CD4-positive, alpha-beta T cell treated with Interleukin-17A for 4 hours (primary cell): ENCODE measurements at places on chromosomes 6 and 20.

GRCh38 chr20:50558483-50558925 lies 48.3 kb downstream of the PTPN1 start:
- no peak for DNase-seq

DNA sequence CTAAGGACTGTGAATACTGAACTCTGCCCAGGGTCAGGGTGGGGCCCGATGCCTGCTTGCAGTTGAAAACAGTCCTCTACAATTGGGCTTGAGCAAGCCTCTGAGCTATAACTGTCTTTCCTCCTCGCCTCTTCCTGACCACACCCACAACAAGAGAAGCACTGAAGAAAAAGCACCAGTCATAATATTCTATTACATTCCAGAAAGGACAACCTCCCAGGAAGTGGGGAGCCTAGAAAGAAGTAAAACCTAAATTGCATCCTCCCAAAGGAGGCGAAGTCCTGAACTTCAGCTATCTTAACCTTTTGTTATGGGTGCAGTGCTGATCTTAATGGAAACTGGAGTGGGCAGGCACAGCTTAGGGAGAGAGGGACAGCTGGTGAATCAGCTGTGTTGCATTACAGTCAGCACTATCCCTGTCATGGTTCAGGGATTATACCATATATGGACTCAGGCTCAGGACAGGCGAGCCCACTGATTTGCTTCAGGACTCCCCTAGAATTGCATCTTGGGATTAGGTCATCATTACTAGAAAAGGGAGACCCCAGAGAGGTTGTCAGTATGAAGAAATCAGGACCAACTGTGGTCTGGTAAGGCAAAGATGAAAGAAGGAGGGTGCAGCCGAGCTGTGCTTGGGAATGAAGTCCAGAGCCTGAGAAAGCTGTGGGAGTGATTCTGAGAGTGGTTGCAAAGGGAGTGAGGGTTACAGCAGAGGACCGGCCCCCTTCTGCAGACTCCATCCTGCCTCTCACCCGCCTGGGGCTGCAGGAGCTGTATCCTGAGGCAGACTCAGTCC lies 18.3 kb upstream of the TRAM2 start:
- DNase-seq: no peak

DNA sequence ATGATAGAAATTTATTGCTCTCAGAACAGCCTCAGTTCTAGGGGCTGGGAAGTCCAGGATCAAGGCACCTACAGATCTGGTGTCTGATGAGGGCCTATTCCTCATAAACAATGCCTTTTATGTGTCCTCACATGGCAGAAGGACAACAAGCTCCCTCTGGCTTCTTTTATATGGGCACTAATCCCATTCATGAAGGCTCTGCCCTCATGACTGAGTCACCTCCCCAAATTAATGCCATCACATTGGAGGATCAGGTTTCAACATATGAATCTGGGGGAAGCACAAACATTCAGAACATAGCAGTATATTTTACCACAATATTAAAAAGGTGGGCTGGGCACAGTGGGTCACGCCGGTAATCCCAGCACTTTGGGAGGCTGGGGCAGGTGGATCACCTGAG lies 58.5 kb upstream of the CCN6 start:
- no peak for DNase-seq

- DNase-seq: no peak
These were observed 36.8 kb upstream of the DDR1 start for GRCh38 chr6:30847421-30847970.

GRCh38 chr6:21159465-21159864 lies 434.1 kb upstream of the SOX4 start:
- DNase-seq: no peak
